CD8-positive, alpha-beta memory T cell (primary cell): ENCODE measurements at places on chromosomes 2 and 18. TPM values are rescaled to one million over a fixed set of nuclear protein-coding genes. Genes with fewer than 3 reads are reported as not detected.

DNA sequence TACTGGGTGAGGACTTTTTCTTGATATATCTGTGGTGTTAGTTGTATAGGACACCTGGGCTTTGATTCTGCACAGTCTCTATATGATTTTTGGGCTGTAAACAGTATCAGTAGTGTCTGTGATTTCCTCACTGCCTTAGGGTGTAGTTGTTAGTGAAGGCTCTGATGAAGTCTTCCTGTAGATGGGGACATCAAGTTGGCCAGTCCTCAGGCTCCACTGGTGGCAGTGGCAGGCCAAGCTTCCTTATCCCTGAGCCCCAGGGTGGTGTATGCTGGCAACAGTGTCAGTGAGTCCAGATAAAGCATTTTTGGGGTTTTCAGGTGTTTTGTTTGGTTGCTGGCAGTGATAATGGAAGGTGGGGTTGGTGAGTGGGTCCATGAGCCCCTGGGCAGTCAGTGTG, 961.4 kb downstream of the DSC3 start:
- no peak for DNase-seq
- no peaks in the 10 kb centered on the region for H3K36me3 ChIP-seq
- H3K27ac ChIP-seq = no peak overlapping the region
- no peaks in the 10 kb centered on the region for H3K4me1 ChIP-seq

GRCh38 chr2:235747001-235747785, 253.3 kb downstream of the AGAP1 start:
- no peaks in the 10 kb centered on the region for H3K36me3 ChIP-seq
- H3K4me3 ChIP-seq = no peak overlapping the region
- no peaks in the 10 kb centered on the region for H3K4me1 ChIP-seq
- H3K27ac ChIP-seq = no peak overlapping the region
- no peaks in the 10 kb centered on the region for H3K27me3 ChIP-seq

DNA sequence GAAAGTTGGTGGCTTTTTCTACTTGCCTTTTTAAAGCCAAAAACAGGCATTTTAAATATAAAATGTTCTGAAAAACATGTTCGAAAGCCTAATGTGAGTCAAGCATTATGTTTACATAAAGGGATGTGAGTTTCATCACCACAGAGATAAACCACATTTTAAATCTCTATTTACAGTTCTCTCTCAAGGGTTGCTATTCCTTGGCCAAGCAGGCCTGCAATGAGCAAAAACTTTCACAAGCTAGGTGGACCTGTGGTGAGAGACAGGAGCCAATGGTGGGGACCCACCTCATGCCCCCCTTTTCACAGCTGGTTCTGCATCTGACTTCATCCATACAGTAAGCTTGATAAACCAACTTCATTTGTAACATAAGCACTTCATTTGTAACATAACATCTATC, 65.1 kb downstream of the CUL3 start:
- H3K36me3 ChIP-seq = no peaks in the 10 kb centered on the region
- no peak overlapping the region for H3K4me3 ChIP-seq
- no peak overlapping the region for H3K27ac ChIP-seq
- H3K4me1 ChIP-seq = peaks cover 41% of the 10 kb centered on the region

DNA sequence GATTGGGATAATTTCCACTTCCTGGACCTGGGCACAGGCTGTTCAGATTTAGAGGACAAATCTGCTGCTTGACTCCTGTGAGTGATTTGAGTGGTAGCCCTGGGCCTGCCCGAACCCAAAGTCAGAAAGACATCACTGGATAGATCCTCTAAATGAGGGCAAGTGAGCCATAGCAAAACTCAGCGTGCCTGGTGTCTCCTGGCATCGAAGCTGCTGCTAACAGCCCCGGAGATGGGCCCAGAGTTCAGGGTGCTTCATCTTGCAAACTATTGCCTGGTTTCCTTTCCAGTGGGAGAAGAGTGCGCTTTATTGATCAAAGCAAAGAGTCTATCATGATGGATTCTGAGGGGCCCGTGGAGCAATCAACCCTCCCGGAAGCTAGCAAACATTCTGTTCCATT, 153.1 kb upstream of the KLHL29 start:
- H3K4me3 ChIP-seq = no peak overlapping the region
- no peaks in the 10 kb centered on the region for H3K27me3 ChIP-seq
- no peaks in the 10 kb centered on the region for H3K4me1 ChIP-seq
- no peak overlapping the region for H3K27ac ChIP-seq

DNA sequence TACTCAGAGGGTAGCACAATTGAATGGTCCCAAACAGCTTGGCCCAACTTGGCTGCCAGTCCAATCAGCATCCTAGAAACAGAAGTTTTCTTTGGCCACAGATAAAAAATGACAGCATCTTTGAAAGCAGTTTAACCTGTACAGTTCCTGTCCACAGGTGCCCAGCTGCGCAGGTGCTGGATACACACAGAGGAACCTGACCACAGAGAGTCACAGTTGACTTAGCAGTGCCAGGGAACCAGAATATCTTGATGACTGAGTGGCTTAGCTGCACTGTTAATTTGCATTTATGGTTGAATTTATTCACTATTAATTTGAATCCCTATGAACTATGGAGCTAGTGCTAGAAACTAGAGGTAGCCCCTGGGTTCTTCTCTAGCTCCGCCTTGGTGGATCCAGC, 93.7 kb downstream of the TPGS2 start:
- H3K36me3 ChIP-seq = no peaks in the 10 kb centered on the region
- no peaks in the 10 kb centered on the region for H3K27me3 ChIP-seq
- H3K27ac ChIP-seq = no peak overlapping the region
- H3K4me3 ChIP-seq = no peak overlapping the region

DUSP2 gene
- total RNA-seq = 214 TPM

ZCCHC2 gene
- 37.9 TPM for total RNA-seq
